OCI-LY7 (cell line): ENCODE measurements at places on chromosomes 7 and 10. TPM values are rescaled to one million over a fixed set of nuclear protein-coding genes. Genes with fewer than 3 reads are reported as not detected.

DNA sequence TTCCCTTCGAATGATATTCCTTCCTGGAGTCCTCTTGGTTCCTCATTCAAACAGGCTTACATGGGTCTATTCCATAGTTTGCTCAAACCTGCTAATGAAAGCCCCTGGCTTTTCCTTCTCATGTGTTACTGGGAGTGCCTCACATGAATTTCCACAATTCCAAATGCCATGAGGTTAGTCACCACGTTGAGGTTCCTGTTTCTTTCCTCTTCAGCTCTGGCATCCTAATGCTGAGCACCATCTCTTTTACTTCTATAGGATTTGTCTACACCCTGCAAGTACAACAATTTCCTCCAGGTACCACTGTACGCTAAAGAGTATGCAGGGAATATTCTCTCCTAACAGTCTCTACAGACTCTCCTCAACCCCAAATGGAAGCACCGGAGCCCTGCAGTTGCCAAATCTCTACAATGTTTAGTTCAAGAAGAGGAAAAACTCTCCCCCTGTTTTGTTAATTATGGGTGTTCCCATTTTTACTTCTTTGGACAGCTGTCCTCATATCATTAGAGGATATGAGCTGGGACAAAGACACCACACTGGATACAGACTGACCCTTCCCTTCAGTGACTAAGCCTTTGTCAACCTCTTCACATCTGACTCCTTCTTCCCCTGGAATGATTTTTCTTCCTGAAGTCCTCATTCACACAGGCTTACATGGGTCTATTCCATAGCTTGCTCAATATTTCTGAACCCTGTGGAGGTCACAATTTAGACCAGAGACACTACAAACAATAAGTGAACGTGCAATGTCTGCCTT lies 145.8 kb upstream of the BET1 start:
- no peak for DNase-seq

GRCh38 chr10:35218339-35218955 lies 91.8 kb downstream of the CREM start:
- DNase-seq: peak; percentile 90

DNA sequence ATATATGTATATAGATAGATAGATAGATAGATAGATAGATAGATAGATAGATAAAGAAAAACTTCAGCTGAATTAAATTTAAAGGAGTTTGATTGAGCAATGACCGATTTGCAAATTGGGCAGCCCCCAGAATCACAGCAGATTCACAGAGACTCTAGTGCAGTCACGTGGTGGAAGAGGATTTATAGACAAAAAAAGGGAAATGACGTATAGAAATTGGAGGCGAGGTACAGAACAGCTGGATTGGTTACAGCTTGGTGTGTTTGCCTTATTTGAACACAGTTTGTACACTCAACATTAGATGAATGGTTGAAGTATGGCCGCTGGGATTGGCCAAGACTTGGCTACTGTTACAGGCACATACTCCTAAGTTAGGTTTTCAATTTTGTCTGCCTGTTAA lies 8.2 kb upstream of the PODXL start:
- DNase-seq: no peak

DNA sequence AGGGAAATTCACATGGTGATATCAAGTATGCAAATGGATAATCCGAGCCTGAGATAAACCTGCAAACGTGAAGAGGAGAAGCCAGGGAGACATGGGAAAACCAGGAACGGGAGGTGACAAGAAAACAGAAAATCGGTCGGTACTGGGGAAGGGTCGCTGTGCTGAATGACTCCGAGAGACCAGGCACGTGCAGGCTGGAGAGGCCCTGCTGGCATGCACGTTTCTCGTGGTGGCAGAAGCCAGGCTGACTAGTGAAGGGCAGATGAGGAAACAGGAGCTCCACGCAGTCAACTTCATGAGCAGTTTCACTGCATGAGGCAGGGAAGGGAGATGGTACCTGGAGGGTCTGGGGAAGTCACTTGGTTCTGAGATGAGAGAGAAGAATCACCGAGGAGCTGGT lies 48.3 kb downstream of the KIAA1549 start:
- no peak for DNase-seq

GRCh38 chr7:107890493-107890961 lies 456 bp upstream of the DLD start:
- DNase-seq: no peak

- no peak for DNase-seq
Observed at GRCh38 chr7:10802526-10802925, 171.1 kb upstream of the PHF14 start.

DNA sequence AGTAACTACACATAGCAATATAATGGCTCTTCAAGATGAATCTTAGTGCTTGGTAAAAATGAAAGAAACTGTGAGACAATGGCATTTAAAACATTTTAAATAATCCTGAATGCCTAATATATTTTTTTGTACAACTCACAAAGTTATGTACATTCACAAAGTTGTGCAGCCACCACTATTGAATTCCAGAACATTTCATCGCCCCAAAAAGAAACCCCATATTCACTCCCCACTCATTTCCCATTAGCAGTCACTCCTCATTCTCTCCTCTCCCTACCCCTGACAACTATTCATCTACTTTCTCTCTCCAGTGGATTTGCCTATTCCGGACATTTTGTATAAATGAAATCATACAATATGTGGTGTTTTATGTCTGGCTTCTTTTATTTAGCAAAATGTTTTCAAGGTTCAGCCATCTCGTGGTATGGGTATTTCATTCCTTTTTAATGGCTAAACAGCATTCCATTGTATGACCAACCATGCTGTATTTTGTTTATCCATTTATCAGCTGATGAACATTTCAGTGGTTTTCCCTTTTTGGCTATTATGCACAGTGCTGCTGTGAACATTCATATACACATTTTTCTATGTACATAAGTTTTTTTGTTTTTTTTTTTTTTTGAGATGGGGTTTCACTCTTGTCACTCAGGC lies 34.7 kb downstream of the ENTPD7 start:
- no peak for DNase-seq

DNA sequence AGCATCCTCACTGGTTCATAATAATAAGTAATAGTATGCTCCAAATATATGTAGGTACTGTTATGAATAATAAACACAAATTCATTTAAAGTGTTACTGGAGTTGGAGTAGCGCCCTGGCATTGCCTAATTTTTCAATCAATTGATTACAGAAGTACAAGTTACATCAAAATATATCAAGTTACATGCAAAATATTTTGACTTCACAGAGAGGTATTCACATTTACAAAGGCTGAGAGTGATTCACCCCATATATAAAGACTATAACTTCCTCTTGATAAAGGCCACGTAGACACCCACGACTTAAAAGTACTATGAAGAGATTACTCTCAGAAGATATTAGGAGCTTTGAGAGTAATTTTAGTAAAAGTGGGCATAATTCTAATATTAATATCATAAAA lies 13.6 kb upstream of the COL17A1 start:
- DNase-seq: no peak

ARL4A gene
- total RNA-seq: 10.1 and 13.1 TPM in 2 replicates

DNA sequence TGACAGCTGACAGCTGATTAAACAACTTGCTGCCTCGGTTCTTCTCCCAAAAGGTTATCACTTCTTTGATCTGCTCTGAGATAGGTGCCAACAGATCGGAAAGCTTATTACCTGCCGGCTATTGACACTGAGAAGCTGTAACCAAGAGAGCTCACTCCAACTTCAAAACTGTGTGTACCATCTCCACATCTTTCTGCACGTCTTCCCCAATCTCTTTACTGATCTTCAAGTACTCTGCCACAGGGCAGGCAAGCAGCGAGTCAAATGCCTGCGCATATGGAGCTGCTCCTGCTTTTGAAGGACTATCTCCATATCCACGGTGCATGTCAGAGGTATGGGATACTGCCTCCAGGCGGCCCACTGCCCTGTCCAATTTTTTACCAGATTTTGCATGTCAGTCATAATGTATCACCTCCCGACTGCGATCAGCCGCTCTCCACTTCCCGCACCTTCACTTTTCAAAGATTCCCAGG lies 352 bp upstream of the ZNF485 start:
- DNase-seq: no peak

RSU1 gene
- 31.1 and 34.8 TPM in 2 replicates for total RNA-seq
